ENCODE measurements at places on chromosomes 11 and 22.

- no peak for DNase-seq
Measured at GRCh38 chr11:92703449-92703830, 266.0 kb upstream of the MTNR1B start.

DNA sequence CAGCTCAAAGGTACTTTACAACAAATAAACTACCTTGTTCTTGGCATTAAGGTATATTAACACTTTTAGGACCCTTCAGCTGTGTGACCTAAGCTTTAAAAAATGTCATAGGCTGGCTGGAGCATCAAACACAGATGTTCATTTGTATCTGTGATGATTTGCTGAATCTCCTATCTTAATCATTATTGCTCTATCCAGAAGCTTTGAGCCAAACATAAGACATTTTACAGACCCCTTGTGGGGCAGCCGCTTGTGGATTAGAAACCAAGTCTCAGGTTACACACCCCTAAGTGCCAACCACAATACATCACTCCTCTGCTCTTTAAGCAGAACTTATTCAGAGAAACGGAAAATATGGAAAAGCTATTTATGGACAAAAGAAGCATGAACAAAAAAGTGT, 394.2 kb upstream of the CCDC90B start:
- no peak for DNase-seq

GRCh38 chr11:10984250-10984649, 126.4 kb upstream of the ZBED5 start:
- no peak for DNase-seq

DNA sequence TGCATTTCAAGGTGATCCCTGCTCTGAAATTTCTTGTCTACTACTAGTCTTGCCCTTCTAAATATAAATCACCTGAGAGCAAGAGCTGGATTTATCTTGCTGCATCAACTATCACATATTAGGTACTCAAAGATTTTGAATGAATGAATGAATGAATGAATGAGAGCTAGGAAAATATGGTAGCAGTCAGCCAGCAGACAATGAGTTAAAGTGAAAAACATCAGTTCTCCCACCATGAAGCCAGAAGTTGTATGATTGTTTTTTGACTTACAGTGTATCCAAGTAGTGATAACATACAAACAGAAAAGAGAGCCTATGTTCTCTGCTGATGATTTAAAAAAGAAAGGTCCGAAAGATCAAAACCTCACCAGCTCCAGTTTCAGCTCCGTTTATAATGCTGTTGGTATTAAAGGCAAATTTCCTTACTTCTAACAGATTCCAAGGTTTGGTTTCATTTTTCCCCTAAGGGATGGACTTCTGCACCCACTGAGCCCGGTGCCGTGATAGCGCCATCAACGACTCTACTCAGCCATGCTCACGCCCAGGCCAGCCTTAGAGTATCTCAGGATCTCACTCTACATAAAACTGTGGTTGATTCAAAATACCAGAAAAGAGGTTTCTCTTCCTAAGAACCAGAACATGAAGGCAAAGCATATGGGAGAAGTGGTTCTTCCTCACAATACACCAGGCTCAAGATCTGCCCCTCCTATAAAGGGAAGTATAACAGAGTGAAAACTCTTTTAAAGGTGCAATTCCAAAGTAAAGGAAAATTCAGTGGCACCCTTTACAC, 92.0 kb downstream of the SGSM3 start:
- no peak for DNase-seq

- no peak for DNase-seq
Measured at GRCh38 chr22:44445307-44445680, 52.7 kb downstream of the RTL6 start.

GRCh38 chr11:67048515-67049130, 8.0 kb upstream of the RHOD start:
- no peak for DNase-seq

DNA sequence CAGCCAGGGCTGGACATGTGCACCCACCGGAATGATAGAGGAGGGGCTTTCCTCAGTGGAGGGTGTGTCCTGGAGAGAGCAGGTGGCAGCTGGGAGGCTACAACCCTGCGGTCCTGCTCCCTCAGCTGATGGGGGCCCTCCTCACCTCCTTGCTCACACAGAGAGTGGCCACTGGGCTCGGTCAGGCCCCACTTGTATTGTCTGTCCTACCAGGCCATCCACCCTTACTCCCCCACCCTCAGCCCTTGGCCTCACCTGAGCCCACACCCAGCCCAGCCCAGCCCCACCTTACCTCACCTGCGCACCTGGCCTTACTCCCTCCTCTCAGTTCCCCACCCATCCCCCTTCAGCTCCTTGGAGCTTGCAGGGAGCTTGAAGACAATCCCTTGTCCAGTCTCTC, 3.1 kb downstream of the TRPM5 start:
- no peak for DNase-seq

DNA sequence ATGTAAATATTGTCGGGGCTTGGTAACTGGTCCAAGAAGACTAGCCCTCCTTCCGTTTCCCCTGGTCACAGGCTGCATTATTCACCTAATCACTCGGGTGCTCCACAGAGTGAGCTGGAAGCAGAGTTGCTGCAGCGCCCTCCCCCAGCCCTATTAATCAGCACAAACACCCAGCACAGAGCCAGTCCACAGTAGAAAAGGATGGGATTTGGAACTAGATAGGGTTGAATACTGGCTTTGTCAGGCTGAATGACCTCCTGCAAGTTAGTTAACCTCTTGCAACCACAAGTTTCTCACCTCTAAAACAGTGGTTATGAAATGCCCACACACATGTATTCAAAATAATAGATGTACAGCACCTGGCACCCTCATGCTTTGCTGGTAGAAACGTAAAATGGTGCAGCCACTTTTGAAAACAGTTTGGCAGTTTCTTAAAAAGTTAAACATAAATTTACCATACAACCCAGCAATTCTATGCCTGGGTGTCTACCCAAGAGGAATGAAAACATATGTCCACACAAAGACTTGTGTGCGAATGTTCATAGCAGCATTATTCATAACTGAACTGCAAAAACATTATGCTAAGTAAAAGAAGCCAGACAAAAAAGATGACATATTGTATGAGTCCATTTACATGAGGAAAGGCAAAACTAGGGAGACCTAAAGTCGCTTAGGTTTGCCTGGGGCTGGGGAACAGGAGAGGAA, 31.7 kb upstream of the APLP2 start:
- no peak for DNase-seq

- DNase-seq, result no peak
Measured at GRCh38 chr22:47593291-47593690, 830.8 kb downstream of the TBC1D22A start.

GRCh38 chr11:22190827-22191463, 1.9 kb upstream of the ANO5 start:
- DNase-seq, result no peak

Data from GM04503 (cell line).